ENCODE measurements at places on chromosomes 13 and 19.

DNA sequence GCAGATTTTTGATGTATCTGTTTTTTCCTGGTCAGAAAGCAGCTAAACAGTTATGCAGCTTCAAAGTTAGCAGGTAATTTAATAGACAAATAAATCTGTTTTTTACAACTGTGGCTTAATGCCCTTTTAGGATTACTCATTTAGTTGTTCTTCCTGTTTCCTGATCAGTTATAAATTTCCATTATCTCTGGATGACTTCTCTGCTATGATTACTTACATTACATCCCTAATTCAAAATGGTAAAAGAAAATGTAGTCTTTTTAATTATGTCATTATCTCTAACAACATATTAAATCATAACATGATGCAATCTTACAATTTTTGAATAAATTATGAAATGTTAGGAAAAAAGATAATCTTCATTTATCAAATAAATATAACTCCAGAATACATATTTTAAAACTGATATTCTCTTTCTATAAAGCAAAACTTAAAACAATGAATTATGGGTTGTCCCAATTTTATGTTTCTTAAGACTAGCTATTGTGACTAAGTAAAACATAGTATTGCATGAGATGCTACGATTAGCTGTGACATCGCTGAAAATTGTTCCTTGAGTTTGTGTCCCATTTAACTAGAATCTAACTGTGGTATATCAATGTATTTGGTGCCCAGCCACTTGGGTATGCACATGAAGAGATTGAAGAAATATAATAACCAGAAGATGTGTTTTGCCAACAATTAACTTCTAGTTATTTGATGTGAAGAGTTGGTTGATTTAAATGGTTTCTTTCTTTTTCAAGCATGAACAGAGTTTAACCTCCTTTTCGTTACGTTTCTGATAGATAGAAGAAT lies 605.3 kb upstream of the SPRY2 start:
- no peak for DNase-seq

DNA sequence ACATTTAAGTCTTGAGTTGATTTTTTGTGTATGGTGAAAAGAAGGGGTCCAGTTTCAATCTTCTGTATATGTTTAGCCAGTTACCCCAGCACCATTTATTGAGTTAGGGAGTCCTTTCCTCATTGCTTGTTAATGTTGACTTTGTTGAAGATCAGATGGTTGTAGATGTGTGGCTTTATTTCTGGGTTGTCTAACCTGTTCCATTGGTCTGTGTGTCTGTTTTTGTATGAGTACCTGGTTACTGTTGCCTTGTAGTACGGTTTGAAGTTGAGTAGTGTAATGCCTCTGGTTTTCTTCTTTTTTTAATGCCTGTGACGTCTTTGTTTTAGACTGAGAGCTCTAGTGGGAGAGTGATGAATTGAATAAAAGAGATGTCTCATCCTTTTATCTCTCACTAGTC lies 83.2 kb downstream of the NBEA start:
- no peak for DNase-seq

- no peak for DNase-seq
Observed at GRCh38 chr13:21130116-21130515, 46.2 kb downstream of the SKA3 start.

- peak; percentile 81 for DNase-seq
Observed at GRCh38 chr19:45439569-45440258, 16.0 kb upstream of the ERCC1 start.

- DNase-seq, result no peak
Observed at GRCh38 chr13:34070006-34070405, 252.1 kb downstream of the RFC3 start.

DNA sequence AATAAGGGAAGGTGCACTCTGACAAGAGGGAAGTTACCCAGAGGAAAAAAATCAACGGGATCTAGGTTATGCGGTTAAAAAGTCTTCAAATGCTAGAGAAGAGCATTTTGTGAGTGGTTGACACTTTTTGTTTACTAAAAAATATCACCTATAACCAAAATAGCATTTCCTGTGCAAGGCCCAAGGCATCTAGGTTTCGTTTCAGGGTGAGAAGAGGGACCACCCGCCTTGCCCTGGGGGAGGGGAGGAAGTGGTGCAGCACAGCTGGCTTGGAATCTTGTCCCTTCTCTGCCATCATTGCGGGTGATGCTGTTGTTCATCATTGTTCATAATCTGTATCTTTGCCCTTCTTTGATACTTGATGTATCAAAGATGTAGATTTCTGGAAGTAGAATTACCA lies 80.6 kb downstream of the NUFIP1 start:
- no peak for DNase-seq

DNA sequence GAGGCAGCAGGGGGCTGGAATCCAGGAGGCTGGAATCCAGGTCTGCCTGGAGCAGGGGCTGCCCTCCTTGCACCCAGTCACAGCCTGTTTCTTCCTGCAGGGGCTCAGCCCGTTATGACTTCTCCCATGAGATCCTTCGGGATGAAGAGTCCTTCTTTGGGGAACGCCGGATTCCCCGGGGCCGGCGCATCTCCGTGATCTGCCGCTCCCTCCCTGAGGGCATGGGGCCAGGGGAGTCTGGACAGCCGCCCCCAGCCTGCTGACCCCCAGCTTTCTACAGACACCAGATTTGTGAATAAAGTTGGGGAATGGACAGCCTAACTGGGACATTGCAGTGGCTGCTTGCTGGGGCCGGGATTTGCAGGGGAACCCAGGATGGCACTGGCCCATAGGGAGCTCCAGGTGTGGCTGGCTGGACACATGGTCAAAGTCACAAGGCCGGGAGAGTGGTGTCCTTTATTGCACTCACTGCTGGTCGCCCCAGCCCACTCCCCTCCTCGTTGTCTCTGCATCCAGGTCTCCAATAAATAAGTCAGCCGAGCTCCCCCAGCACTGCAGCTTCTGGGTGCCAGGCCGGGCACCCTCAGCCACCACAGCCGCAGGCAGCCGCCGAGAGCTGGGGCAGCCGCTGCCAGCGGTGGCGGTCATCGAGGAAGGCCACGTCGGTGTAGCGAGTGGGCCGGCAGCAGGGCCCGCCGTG lies 872 bp downstream of the PSPN start:
- no peak for DNase-seq

DNA sequence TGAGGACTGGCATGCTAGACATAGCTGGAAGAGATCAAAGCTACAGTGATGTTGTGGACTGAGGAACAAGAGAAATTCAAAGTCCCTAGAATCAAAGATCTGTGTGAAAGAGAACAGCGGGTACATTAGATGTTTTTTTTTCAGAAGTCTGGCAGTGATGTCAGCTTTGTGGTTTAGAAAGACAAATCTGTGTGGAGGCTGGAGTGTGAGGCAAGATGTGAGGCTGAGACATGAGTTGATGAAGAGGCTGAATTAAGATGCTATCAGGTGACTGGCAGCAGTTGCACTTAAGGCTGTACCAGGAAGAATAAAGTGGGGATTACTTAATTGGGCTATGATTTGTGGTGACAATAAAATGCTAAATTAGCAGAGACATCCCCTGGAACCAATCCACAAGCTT lies 46.5 kb downstream of the DNAJC3 start:
- peak; percentile 20 for DNase-seq

DNA sequence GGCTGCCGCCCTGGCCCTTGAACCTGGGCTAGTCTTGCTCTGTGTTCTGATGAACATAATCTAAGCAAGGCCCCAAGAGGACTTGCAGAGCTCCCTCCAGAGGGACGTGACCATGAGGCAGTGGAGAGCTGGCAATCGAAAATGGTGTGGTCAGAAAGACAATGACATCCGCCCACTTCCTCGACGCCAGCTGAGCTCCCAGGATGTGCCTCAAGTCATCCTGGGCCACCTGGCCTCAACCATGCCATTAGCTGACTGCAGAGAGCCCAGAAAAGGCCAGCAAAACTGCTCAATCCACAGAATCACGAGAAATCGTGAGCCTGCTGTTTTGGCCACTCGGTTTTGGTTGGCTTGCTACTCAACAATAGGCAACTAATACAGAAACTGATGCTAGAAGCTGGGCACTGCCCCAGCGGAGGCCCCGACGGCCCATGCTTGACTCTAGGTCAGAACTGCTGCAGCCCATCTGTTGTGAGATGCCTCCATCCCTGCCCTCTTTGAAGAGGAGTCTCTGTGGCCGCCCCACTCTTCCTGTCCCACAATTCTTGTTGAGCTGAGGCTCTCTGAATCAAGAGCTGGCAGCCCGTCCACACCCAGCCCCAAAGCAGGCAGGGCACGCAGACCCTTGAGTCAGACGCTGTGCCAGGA lies 53.3 kb downstream of the STK24 start:
- DNase-seq, result peak; percentile 55

DNA sequence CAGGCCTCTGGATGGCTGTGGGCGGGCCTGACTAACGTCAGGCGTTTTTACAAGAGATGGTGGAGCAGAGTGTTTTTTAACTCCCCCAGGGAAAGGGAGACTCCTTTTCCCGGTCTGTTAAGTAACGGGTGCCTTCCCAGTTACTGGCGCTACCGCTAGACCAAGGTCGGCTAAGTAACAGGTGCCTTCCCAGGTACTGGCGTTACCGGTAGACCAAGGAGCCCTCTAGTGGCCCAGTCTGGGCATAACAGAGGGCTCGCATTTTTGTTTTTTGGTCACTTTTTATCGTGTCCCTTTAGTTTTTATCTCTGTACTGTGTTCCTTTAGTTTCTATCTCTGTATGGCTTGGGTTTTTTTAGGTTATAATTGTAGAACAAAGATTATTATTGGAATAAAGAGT lies 10.0 kb downstream of the ZNF383 start:
- peak; percentile 30 for DNase-seq

DNA sequence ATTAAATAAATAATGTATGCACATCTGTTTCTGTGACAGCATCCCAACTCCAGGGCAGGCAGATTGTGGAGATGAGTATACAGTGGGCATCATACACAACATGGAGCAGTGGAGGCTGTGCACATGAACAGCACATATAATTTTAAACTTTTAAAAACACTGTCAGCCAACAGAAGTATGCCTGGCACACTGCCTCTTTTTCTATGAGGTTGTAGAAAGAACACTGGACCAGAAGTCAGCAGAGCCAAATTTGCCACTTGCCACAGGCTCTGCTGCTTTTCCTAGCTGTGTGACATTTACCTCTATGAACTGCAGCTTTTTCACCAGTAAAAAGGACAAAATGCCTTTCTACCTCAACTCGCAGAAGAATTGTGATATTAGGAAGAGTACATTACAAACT lies 118.7 kb downstream of the FRY start:
- no peak for DNase-seq

GRCh38 chr13:73195091-73195490 lies 136.3 kb downstream of the KLF5 start:
- DNase-seq, result no peak

DNA sequence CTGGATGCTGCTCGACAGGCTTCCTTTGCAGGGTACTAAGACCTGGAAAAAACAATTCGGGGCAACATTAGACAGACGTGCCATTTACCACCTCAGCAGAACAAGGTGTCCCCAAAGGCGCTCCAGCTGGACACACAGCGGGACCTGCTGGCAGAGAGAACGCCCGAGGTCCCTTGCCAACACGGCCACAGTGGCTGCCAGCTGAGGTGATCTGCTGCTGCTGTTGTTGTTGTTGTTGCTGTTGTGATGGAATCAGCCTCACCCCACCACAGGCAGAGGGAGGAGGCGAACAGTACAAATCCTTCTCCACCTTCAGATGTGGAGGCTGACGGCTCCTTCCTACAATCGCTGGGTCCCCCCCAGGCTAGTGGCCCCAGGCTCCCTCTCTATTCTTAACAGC lies 25.2 kb downstream of the ANKRD27 start:
- no peak for DNase-seq

DNA sequence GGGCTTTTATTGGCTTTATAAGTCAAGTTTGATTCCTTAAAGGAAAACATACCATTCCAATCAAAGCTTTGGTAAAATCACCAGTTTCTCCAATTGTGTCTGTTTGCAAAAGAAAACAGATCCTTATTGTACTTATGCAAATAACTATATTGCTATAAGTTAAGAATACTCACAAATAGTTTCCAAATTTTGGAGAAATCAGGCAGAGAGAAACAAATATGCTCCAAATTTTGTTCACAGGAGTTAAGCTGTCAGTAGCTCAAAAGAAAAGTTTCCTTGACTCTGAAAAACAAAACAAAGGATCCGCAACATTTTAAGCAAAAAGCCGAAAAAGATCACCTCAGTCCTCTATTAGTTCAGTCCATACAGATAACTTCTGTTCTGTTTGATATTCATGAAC lies 19.2 kb upstream of the IGFL4 start:
- no peak for DNase-seq

- no peak for DNase-seq
Observed at GRCh38 chr13:50055454-50055853, 40.2 kb downstream of the KCNRG start.

- DNase-seq, result no peak
Observed at GRCh38 chr19:41324921-41325639, 15.1 kb downstream of the CCDC97 start.

Measured in NB4 (cell line).